Stimulated activated CD4-positive, alpha-beta T cell treated with anti-CD3 and anti-CD28 coated beads, Interleukin-1b, Interleukin-23, amount 100 ng/mL, for 1 hour (primary cell): ENCODE measurements at places on chromosomes 12 and 14.

GRCh38 chr12:105907982-105908381 lies 230.8 kb downstream of the NUAK1 start:
- DNase-seq, result no peak

DNA sequence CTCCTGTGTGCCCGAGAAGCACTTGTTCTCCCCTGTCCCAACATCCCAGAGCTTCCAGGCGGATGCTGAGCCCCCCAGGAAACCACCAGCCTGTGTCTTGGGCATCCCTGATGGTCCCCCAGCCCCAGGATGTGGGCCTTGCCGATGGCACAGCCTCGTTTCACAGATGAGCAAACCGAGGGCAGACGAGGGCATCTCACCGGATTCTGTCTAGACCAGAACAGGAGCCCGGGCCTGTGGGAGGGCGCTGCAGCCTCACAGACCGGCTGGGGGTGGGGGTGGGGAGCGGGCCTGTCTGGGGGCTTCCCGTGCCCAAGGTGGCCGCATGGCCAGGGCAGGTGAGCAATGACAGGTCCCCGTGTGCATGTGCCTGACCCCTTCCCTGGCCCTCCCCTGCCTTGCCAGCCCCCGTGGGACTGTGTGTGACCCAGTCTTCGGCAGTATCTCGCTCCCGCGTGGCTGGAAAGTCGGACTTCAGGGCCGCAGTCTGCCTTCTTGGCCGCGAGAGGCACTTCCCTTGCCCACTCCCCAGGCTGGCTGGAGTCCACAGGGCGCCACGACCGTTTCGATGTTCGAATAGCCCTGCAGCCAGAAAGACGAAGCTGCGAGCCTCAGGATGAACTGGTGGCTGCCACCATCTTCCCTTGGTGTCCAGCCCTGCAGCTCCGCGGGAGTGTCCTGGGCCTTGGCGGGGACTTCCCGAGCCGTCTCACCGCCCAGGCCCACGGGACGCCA lies 8.9 kb downstream of the RFLNA start:
- no peak for DNase-seq

- no peak for DNase-seq
Measured at GRCh38 chr12:42469355-42470175, 120.0 kb downstream of the PRICKLE1 start.

GRCh38 chr12:126588586-126589249 lies 1523.5 kb downstream of the AACS start:
- DNase-seq, result no peak

- DNase-seq, result no peak
Measured at GRCh38 chr14:94646481-94646880, 34.3 kb downstream of the SERPINA3 start.

- DNase-seq, result no peak
Measured at GRCh38 chr12:53674977-53675700, 744 bp downstream of the ATP5MC2 start.

DNA sequence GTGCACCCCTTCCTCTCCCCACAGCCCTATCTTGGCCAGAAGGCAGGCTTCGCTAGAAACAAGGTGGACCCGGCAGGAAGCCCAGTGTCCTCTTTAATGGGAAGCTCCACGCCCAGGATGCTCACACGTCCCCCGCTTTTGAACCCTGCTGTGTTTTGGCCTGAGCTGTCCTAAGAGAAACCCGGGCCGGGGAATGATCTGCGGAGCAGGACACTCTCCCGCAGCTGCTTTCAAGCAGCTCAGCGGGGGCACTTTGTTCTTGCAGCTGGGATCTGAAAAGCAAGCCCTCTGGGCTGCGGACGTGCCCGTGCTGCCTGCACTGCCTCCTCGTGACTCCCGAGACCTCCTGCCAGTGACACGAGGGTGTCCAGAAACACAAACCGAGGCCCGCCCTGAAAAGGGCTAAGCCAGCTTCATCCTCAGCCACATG lies 30.0 kb downstream of the SCARB1 start:
- DNase-seq, result no peak

GRCh38 chr12:2794191-2794735 lies 507 bp upstream of the FKBP4 start:
- no peak for DNase-seq

GRCh38 chr12:38823738-38824137 lies 81.7 kb downstream of the CPNE8 start:
- DNase-seq, result no peak

GRCh38 chr14:52068615-52069306 lies at the start of gene NID2:
Gene NID2, minus strand, starts transcription at chr14:52069059. Its CDS starts 65 bp downstream, at chr14:52068994.
- no peak for DNase-seq

- DNase-seq, result no peak
Measured at GRCh38 chr12:4434706-4435425, 10.7 kb downstream of the FGF6 start.

- no peak for DNase-seq
Measured at GRCh38 chr14:79051742-79052141, 881.6 kb downstream of the NRXN3 start.

DNA sequence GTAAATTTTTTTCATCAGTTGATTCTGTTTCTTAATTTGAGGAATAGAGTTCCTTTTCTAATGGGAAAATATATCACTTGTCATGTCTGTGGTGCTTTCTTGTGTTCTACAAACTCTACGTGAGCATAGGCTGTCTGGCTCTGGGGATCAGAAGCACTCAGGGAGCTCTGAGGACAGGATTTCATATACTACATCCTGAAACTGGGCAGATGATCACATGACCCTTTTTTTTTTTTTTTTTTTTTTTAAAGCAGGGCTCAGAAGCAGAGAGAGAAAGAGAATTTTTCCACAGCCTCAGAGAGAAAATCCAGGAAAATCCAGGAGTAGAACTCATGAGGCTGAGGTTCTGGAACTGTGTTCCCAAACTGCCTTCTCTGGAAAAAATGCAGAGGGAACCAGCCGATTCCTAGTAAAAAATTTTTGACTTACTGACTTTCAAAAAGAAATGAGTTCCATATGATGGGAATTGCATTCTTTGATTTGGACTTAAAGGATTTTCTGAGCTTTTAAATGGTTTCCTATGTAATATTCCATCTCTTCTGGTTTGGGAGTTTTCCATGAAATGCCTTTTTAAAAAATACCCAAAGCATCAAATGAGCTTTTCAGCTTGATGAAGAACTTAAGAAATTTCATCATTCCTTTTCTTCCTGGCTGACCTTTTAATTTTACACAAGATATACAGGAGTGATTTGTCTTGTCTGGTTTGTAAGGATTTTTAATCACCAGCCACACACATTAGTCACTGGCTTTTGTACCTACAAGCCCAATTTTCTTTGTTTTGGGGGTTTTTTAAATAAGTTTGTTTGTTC lies 183.1 kb upstream of the HIF1A start:
- no peak for DNase-seq

DNA sequence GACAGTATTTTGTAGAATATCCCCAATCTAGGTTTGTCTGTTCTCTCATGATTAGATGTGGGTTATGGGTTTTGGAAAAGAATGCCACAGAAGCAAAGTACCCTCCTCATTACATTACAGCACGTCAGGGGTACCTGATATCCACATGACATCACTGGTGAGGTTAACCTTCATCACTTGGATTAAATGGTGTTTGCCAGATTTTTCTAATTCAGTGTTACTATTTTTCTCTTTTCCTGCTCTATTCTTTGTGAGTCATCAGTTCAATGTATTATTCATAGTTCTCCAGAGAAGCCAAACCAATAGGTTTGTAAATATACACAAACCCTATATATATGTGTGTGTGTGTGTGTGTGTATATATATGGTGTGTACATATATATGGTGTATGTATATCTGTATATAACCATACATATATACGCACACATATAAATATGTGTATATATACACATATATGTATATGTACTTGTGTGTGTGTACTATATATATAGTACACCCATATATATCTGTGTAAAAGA lies 131.4 kb downstream of the LMNTD1 start:
- no peak for DNase-seq

DNA sequence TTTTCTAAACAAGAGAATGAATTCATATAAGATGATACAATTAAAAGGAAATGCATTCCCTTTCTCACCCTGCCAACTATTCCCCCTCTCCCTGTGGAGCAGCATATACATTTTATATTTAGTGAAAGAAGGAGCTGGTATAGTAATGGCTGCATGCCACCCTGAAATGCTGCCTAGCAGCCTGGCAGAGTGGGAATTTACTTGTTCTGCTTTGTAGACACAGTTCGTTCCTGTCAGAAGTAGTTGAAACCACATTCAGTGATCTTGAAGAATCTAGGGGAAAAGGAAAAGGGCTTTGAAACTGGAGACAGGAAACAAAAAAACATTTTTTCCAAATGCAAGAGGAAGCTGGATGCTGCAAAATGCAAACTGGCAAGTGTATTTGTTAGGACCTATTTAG lies 176.0 kb upstream of the PLEKHA5 start:
- DNase-seq, result no peak

GRCh38 chr12:85639834-85640233 lies 196.4 kb downstream of the RASSF9 start:
- no peak for DNase-seq

- DNase-seq, result no peak
Measured at GRCh38 chr12:90979951-90980350, 24.8 kb downstream of the EPYC start.

DNA sequence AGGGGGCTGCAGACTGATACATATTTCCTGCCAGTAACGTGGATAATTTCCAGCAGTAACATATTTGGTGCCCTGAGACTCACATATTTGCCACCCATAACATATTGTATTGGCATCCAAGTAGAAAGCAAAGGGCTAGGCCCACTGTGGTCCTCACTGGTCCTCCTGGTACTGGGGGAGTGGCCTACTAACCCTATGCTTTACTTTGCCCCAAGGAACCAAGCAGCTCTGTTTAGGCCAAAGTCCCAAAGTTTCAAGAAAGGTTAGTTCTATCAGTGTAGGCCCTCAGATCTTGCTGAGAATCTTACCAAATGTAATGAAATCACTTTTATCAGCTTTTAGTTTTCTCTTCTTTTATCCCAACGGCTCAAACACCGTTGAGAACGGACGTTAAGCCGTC lies 35.4 kb upstream of the NAP1L1 start:
- no peak for DNase-seq

DNA sequence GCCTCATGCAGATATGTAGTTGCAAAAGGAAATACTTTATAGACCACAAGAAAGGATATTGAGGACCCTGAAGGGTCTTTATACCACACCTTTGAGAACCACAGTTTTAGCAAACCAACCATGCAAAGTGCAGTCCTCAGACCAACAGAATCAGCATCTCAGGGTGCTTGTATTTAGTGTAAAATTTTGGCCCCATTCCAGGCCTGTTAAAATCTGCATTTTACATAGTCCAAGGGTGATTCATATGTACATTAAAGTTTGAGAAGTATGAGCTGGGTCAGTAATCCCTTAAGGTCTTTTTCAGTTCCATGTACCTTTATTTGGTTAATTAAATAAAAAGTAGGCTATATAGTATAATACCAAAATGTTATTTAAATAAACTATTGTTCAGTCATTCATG lies 91.2 kb downstream of the WNK1 start:
- no peak for DNase-seq

DNA sequence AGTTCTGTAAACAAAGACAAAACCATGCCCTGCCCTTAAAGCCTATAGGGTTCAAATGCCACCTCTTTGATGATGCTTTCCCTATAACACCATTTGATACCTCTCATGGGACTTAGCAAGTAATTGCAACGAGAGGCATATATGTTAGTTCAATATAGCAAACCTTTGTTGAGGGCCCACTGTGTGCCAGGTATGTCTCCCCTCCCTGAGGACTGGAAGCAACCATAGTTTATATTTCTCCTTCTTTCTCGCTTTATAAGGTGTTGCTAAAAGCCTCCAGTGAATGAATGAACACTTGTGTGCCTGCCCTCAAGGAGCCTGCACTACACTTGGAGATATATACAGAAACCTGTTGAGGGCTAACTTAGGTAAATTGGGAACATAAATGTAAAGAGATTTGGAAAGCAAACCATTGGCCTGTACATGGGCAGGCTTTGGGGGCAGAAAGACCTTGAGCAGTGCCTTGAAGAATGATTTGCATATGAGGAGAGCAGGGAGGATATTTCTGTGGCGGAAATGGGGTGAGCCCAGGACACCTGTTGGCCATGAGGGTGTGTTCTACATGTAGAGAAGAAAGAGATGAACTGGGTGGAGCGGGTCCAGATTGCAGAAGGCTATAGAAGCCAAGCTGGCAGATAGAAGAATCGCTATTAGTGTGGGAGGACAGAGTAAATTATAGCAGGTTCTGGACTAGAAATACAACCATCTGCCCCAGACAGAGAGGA lies 1.8 kb upstream of the CKAP4 start:
- no peak for DNase-seq

- DNase-seq, result no peak
Measured at GRCh38 chr12:119660076-119660475, 7.9 kb upstream of the PRKAB1 start.

DNA sequence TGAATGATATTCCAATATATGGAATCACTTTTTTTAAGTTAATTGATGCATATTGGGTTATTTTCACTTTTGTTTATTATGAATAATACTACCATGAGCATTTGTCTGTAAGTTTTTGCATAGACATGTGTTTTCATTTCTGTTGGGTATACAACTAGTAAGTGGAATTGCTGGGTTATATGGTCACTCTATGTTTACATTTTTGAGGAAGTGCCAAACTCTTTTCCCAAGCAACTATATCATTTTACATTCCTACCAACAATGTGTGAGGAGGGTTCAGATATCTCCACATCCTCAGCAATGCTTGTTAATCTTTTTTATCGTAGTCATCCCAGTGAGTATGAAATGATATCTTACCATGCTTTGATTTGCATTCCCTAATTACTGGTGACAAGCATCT lies 64.0 kb downstream of the MON2 start:
- no peak for DNase-seq

DNA sequence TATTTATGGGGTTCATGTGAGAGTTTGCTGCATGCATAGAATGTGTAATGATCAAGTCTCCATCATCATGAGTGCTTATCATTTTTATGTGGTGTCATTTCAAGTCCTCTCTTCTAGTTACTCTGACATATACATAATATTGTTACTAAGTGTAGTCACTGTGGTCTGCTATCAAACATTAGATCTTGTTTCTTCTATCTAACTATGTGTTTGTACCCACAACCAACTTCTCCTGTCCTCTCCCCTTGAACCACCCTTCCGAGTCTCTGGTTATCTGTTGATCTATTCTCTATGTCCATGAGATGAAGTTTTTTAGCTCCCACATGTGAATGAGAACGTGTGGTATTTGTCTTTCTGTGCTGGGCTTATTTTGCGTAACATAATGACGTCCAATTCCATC lies 107.7 kb downstream of the RAD51B start:
- no peak for DNase-seq

GRCh38 chr14:80930095-80930494 lies 11.4 kb downstream of the CEP128 start:
- DNase-seq, result no peak

DNA sequence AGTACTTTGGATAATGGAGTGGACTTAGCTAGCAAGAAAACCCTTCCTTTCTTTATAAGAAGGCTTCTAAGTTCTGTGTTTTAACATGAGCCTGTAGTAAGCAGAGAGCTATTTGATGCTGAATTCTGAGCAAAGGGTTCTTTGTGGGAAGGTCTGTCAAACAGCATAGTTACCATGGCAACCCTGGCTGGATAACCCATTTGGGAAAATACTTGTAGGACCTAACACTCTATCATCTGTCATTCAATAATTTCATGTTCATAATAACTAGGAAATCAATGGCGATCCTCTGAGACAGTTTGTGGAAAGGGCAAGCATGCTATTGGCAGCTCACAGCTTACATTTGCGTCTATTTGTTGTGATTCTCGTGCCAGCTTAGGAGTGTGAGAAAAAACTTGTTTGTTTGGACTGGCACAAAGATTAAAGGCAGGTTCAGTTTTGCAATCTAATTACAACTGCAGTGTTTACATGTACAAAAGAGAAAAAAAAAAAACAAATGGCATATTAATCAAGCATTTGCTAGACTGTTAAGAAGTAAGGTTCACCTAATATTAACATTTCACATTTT lies 219.2 kb downstream of the PDZRN4 start:
- no peak for DNase-seq
